T follicular helper cell (primary cell): ENCODE measurements at places on chromosomes 13 and 19.

- no peak for DNase-seq
These were observed 28.4 kb downstream of the ARID3A start for GRCh38 chr19:954272-954671.

DNA sequence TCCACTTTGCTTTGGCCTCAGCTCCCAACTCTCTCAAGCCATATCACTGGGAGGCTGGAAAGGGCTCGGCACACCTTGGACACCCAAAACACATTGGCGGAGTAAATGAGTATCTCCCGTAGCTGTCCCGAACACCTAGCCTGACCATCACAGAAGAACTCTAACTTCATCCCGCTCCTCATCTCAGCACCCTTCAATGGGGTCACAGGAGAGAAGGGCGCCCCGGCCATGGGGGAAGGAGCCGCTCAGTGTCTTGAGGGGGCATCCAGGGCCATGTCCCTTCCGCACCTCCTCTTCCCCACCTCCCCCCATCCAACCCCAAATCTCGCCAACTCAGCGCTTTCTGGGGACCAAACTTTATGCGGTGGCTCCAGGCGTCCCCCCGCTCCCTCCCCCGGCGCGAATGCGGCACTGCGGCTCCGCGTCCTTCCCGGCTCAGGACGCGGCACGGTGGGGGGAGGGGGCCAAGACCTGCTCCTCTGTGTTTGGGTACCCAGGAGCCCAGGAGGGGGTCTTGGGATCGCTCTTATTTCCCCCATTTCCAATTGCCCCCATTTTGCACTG lies 3.0 kb downstream of the KCNC3 start:
- DNase-seq, result no peak

DNA sequence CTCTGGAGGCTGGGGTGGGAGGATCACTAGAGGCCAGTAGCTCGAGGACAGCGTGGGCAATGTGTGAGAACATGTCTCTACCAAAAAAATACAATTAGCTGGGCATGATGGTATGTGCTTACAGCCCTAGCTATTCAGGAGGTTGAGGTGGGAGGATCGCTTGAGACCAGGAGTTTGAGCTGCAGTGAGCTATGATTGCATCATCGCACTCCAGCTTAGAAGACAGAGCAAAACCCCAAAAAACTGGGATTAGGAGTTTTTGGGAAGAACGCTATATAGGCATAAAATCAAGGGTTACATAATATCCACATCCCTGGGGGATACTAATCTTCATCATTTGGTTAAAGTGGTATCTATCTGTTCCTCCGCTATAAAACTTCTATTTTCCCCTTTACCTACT lies 155.5 kb downstream of the CACNA1A start:
- DNase-seq, result no peak

GRCh38 chr19:28244966-28245365 lies 968.0 kb downstream of the UQCRFS1 start:
- DNase-seq, result no peak

DNA sequence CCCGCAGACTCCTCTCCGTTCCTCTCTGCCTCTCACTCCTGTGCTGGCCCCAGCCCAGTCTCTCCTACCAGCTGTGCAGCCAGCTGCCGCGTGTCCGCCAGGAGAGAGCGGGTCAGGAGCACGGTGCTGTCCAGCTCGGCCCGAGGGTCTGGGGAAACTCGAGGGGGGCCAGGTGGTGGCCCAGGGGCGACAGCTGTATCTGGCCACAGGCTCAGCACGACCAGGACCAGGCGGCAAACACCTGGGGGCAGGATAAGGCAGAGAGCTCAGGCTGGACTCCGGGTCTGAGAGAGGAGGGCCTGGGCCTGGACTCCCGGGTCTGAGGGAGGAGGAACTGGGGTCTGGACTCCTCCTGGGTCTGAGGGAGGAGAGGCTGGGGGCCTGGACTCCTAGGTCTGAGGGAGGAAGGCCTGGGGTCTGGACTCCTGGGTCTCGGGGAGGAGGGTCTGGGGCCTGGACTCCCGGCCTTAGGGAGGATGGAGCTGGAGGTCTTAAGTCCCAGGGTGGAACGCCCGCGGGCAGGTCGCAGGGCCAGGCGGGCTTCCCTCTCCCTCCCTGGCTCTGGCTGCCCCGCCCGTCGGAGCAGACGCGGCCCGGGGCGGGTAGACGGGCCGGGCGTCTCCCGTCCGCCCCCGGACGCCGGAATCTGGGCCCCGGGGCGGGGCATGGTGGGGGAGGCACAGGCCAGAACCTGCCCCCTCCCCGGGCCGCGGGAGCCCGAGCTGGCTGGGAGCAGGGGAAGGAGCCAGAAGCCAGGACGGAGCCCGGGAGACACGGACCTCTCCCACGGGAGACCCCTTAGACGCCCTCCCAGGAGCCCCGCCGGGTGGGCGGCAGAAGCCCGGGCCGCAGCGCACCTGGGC lies 1.3 kb downstream of the IL11 start:
- no peak for DNase-seq

GRCh38 chr13:96090240-96091101 lies 564 bp downstream of the HS6ST3 start:
- DNase-seq, result no peak

DNA sequence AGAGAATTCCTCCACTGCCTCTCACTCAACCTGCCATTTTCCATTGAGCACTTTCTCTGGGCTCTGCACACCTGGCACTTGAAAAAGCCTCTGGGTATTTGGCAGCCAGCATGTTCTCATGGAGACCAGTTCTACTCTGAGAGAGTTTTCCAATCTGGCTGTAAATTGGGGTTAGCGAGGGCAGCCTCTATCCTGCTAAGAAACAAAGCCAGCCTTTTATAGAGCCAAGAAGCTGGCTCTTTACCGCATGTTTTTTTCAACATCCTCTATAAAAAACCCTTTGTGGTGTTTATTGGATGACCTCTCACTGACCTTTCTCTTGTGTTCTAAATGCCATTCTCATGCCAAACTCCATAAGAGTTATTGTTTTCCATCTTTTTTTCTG lies 52.6 kb upstream of the RCBTB2 start:
- no peak for DNase-seq

GRCh38 chr13:106151056-106151699 lies 384.3 kb downstream of the EFNB2 start:
- no peak for DNase-seq
